Sciatic nerve (tissue), 2 donors: ENCODE measurements at places on chromosomes 7 and 10. TPM values are rescaled to one million over a fixed set of nuclear protein-coding genes. Genes with fewer than 3 reads are reported as not detected.

RBP4 gene
- 42.7 TPM for total RNA-seq

DNA sequence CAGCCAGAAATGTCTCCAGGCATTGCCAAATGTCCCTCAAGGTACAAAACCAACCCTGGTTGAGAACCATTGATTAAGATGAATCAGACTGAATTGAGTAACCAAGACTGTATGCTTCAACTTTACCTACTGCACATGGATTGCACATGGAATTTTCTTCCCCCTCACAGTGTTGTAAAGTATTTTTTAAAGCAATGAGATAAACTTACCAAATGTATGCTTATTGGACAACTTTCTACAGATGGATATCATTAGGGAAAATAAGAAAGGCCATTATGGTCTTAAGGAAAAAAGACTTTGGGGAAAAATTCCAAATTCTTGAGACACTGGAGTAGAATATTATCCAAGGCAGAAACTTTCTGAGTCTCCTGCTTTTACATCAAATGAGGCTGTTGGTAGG is 20.9 kb upstream of the MTPN start:
- no peak for DNase-seq

TRPV5 gene
- total RNA-seq = 0.22 TPM

GRCh38 chr7:22810843-22811242 is 11.8 kb downstream of the TOMM7 start:
- DNase-seq = no peak

DNA sequence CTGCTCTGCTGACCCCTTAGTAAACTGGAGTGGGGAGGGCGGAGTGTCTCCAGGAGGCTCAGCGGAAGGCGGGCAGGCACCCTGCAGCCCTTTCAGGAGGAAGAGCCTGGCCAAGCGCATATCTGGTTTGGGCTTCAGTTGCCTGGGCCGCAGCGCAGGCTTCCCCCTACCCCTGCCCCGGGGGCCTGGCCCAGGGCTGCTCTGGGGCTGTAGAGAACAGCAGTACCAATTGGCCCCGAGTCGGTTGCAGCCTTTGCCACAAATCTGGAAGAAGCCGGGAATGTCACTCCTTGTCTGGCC is 28.1 kb upstream of the JAKMIP3 start:
- no peak for DNase-seq

DNA sequence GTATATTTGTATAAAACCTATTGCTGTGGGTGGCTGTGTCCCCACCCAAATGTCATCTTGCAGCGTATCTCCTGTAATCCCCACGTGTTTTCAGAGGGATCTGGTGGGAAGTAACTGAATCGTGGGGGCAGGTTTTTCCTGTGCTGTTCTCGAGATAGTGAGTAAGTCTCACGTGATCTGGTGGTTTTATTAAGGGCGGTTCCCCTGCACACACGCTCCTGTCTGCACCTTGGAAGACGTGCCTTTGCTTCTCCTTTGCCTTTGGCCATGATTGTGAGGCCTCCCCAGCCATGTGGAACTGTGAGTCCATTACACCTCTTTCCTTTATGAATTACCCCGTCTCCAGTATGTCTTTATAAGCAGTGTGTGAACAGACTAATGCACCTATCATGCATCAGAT is 97.6 kb downstream of the DYNC2I1 start:
- no peak for DNase-seq

DNA sequence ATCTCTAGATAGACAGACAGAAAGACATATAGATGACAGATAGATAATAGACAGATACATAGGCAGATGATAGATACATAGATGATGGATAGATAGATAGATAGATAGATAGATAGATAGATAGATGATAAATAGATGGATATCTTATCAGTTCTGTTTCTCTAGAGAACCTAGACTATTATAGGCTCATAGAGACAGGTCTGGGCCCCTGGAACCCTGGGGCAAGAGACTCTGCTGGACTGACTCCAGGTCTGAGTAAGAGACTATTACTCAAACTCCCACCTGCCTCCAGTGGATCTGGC is 58.3 kb downstream of the FRMPD2 start:
- no peak for DNase-seq

DNA sequence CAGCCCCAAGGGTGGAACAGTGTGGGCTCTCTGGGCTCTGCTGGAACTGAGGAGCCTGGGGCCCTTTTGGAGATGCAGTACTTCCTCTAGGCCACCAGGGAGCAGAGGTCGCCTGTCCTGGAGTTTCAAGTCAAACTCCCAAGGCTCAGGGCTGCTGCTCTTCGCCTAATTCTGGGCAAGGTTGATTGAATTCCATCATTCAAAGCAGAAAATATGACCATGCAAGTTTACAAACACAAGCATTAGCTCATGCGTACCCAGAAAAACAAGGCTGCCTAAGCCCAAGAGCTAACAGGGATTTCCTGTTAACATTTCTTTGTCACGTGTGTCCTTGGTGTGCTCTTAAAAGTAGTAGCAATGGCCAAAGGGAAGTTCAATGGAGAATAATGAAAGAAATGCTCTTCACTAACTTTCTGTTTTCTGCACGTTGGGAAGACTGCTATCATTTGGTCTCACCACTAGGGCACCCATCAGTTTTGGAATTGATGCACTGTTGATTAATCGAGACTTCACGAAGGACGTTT is 20.1 kb downstream of the LDB3 start:
- DNase-seq = no peak

CHRM2 gene
- total RNA-seq = not detected

GRCh38 chr7:129642871-129643549 is 31.5 kb downstream of the NRF1 start:
- DNase-seq = no peak

DNA sequence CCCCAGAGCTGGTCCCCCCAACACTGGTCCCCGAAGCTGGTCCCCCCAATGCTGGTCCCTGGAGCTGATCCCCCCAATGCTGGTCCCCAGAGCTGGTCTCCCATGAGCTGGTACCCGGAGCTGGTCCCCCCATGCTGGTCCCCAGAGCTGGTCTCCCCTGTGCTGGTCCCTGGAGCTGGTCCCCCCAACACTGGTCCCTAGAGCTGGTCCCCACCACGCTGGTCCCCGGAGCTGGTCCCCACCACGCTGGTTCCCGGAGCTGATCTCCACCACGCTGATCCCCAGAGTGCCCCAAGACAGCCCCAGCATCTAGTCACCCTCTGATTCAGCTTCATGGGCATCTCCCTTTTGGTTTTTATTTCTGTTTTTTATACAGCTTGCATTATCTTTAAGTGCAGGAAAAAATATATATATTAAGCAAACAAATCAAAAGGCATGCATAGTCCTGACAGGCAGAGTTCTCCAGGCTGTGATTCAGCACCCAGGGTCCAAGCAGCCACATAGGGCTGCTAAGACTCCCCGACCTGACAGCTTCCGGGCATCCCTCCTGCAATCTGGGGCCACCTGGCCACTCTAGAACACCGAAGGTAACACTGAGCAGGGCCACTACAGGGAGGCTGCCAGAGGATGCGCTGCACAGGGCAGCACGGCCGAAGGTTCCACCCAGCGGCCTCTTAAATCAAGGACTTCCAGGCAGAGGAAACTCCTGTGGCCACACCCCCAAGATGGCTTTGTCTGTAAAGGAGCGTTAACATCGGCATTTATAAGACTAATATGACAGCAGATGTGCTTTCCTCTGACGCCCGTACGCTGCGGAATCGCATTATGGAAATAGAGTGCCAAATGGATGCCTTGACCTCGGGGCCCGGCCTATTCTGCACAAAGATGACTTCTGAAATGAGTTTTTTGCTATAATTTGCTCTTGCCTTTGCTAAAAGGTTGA is 215.0 kb downstream of the PTPRN2 start:
- DNase-seq = no peak

DNA sequence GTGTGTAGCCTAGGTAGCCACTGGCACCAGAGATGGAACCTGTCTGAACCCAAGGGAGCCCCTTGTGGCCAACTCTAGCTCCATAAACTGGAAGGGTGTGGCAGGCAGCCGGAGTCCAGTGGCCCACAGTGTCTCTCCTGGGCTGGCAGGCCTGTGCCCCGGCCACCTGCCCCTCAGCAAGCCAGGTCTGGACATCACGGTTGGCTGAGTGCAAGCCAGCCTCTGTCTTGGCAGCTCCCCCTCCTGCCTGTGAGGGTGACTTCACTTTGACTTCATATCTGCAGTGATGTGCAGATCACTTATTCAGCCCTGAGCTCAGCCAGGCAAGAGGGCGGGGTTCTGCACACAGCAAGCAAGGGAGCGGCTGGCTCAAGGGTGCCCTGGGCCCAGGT is 1.3 kb upstream of the RET start:
- no peak for DNase-seq

LIPJ gene
- 0.13 TPM for total RNA-seq

GRCh38 chr10:35927990-35928488 is 285.9 kb upstream of the FZD8 start:
- no peak for DNase-seq

TAS2R4 gene
- 5.1 TPM for total RNA-seq

SAMD9L gene
- total RNA-seq = 28.4 TPM

GRCh38 chr10:66819691-66820090 is 106.1 kb upstream of the LRRTM3 start:
- no peak for DNase-seq

FFAR4 gene
- 0.31 TPM for total RNA-seq

DNA sequence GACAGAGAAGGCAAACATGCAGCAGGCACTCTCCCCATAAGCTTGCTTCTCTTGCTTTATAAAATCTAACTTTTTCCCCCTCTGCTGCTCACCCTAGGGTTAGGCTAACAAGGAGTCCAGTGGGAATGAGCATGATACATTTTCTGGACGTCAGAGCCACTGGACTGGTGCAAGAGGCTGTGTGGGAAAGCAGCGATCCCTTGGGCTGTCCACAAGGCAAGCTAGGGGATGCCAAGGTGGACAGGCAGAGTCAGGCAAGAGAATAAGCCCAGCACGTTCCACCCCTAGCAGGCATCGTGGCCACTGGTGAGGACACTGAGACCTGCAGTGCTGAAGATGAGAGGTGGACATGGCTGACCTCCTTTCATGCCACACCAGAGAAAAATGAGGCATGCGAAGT is 290.9 kb upstream of the ZMIZ1 start:
- DNase-seq = peak; percentile 51

TRPV6 gene
- total RNA-seq = 0.40 TPM

DNA sequence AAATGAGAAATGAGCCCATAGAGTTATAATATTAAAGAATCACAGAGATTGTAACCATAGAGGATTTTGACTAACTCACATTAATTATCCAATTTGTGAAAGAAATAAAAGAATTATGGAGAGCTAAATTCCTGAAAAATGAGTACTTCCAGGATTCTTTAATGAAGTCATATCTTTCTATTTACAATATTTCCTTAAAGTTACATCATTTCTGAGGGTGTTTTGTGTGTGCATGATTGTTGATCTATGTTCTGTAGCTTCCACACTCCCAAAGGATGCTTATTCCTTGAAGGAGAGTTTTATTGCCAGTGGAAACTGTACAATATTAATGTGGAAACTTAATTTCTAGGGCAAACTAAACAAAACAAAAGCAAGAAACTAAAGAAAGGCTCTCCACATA is 299.6 kb downstream of the MDFIC start:
- DNase-seq = no peak
